Uterus (tissue), 4 donors: ENCODE measurements at places on chromosomes 5 and 9. TPM values are rescaled to one million over a fixed set of nuclear protein-coding genes. Genes with fewer than 3 reads are reported as not detected.

Gene F12
- total RNA-seq = 7.6 TPM

- DNase-seq = no peak
Observed at GRCh38 chr5:178356431-178356872, 123.8 kb upstream of the PHYKPL start.

GRCh38 chr5:39100851-39101396, 26.7 kb upstream of the RICTOR start:
- no peak for DNase-seq

GRCh38 chr5:143126174-143127019, 277.1 kb downstream of the NR3C1 start:
- DNase-seq = no peak

GRCh38 chr5:89967771-89968444, 441.6 kb downstream of the CETN3 start:
- DNase-seq = no peak

GRCh38 chr5:53364061-53364460, 116.4 kb upstream of the FST start:
- DNase-seq = no peak

- no peak for DNase-seq
Observed at GRCh38 chr5:169333518-169333917, 32.6 kb upstream of the SLIT3 start.

GRCh38 chr5:122390154-122390553, 78.1 kb downstream of the SNCAIP start:
- DNase-seq = no peak

GRCh38 chr5:36277521-36278176, 24.1 kb downstream of the RANBP3L start:
- no peak for DNase-seq

Gene TPRN
- 5.5 TPM for total RNA-seq

- no peak for DNase-seq
Observed at GRCh38 chr9:102362470-102363132, 624.2 kb upstream of the GRIN3A start.

DNA sequence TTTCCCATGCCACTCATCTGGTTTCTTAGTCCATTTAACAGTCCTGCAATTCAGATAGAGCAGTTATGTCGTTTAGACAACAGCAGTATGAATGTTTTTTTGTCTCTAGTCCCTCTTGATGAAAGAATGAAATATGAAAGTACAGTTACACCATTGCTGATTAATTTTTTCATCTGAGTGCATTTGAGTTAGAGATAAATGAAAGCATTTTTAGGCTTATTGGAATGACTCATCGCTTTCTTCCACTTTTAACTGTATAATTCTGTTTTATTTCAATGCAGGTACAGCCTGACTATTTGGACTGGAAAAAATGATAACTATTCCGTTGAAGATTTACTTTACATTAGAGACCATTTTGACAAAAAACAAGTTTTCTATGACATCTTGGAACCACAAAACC, 28.7 kb downstream of the ANKRD34B start:
- DNase-seq = no peak

DNA sequence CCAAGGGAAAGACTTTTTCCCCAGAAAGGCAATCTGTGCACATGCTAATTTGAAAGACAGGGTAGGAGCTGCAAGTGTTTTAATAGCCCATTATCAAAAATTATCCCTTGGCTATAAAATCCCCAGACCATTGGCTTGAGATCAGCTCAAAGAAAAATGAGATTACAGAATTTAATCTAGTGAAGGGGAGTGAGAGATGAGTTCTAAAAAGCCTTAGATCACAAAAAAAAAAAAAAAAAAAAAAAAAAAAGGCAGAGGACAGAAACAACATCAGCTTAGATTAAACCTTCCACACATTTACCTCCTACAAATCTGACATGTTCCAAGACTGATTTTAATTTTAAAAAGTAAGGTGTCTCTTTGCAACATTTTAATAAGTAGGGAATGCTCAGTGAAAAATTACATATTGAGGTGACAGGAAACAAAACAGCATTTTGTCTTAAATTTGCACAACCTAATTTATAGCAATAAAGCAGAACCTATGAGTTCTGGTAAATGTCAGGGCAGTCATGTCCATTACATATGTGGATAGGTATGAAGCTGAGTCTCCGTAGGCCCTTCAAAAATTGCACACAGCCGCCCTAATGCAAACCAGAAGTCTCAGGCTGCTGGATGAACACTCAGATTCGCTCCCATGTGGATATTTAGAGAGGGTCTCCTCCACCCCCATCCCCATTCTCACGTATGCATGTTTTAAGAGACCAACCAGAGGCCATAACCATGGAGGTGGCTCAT, 43.4 kb downstream of the NFIB start:
- DNase-seq = peak; percentile 80

- peak; percentile 83 for DNase-seq
Observed at GRCh38 chr9:99819123-99819855, 2.4 kb upstream of the NR4A3 start.

DNA sequence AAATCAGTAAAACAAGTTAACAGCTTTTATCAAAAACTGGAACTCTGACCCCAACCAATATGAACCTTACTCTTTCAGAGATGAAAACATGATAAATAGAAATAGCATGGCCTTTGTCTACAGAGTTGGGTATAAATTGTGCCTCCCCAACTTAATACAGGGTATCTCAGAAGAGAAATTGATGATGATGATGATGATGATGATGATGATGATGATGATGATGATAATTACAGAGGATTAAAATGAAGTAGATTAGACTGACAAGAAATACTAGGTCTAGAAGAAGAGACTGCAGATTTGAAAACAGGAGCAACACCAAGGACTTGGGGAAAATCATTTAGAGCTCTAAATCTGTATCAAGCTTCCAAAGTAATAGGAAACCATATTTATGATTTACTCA, 27.1 kb downstream of the PFDN1 start:
- DNase-seq = no peak

GRCh38 chr9:136485049-136486045, 2.5 kb upstream of the SEC16A start:
- DNase-seq = peak; percentile 83

DNA sequence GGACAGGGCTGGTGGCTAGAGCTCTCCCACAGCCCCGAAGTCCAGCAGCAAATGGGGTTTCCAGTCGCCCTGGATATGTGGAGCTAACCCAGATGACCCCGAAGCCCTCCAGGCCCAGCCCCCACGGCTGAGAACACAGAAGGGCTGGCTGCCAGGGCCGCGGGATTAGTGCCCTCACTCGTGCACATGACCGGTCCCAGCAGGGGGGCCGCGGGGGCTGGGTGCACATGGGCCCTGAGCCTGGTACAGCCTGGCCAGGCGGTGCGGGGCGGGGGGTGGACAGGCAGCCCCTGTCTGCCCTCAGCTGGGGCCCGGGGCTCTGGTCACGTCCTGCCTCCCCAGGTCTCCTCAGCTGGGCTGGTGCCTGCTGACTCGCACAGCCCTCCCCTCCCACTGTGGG, 5.9 kb downstream of the SSNA1 start:
- DNase-seq = no peak

- DNase-seq = no peak
Observed at GRCh38 chr9:134171316-134172197, 7.2 kb upstream of the RNU6ATAC start.

DNA sequence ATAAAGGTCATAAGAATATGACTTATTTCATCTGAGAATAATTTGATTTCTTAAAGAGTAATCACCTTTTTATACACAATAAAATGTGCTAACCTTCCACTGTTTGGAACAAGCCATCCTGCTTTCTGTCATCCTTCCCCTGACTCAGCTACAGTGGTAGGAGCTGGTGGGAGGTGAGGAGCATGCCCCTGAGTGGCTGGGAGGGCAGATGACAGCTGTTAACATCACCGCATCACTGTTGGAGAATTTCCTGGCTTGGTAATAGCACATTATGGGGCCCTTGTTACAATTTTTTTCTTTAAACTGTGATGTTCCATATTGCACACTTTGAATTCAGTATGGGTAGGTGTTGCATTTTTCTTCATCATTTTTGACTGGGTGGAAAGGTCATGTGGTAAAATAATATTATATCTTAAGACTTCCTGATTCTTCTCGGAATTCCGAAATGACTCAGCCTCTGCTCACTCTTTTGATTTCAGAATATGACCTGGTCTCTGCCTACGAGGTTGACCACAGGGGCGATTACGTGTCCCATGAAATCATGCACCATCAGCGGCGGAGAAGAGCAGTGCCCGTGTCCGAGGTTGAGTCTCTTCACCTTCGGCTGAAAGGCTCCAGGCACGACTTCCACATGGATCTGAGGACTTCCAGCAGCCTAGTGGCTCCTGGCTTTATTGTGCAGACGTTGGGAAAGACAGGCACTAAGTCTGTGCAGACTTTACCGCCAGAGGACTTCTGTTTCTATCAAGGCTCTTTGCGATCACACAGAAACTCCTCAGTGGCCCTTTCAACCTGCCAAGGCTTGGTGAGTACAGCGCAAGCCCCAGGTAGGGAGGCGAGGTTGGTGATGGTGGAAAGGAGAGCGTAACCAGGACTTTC, 5.8 kb downstream of the ADAMTS16 start:
- no peak for DNase-seq

Gene LHFPL2
- 127 TPM for total RNA-seq

DNA sequence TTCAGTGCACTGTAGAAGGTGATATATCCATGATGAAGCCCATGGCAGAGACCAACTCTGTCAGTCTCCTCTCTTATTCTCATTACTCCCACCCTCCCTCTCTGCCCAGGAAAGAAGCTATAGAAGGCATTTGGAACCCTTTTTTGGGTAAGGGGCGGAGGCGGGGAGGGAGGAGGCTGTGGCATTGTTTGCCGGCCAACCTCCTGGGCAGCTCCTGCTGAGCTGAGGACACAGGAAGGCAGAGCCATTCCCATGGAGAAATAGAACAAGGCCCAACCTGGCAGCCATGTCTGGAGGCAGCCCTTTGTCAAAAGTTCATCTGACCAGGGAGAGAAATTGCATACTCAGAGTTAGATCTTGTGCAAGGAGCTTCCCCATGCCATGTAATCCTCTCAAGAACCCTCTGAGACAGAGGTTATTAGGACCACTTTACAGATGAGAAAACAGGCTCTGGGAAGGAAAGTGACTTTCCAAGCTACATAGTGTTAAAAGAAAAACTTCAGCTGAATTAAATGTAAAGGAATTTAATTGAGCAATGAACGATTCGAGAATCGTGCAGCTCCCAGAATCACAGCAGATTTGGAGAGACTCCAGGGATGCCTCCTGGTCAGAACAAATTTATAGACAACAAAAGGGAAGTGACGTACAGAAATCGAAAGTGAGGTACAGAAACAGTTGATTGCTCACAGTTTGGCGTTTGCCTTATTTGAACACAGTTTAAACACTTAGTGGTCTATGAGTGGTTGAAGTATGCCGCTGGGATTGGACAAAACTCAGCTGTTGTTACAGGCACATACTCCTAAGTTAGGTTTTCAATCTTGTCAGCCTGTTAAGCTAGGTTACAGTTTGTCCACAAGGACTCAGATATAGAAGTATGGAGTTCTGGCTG, 158.6 kb downstream of the MELK start:
- DNase-seq = no peak

Gene DND1
- total RNA-seq = 0.59 TPM

Gene FOXD4
- total RNA-seq = not detected

Gene CSF2
- total RNA-seq = not detected

DNA sequence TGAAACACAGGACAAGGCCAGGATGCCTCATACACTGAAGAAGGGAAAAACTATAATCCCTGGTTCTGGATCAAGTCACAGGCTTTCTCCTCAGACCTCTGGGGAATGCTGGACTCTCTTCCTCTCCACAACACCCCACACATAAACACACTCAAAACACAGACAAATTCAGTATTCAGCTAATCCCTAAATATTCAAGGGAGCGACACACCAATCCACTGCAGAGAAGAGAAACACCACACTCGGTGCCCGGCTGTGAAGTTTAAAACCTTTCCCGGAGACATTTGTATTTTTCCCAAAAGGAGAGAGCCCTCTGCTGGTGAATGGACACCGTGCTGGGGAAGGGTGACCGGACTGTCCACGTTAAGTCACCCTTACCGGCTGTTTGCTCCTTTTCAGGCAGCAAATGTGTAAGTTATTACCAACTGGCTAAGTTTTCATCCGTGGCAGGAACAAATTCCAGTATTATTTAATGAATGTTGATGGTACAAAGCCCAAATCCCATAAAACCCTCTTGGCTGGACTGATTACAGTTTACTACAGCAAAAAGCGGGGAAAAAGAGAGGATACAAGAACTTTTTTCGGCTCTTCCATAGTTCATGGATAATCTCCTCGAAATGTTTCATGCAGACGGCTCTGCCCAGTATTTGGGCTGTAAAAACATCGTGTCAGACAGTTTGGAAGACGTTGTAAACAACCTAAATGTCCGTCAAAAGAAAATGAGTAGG, 130.9 kb upstream of the SLC30A5 start:
- peak; percentile 86 for DNase-seq

Gene TRIM36
- total RNA-seq = 2.4 TPM

DNA sequence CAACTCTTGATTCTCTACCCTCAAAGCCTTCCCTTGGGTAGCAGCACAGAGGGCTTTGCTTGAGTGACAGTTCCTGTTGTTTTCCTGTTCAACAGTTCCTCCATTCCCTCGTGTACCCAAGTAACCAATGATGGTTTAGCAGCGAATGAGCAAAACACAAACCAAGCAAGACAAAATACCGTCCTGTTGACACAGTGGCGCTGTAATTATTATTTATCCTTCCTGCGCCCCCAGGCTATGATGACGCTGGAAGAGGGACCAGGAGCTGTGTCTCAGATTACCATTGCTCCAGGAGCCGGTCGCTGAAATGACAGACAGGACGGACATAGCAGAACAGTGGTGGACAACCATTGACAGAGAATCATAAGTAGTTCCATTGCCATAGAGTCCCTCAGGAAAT, 154.8 kb downstream of the GADD45G start:
- no peak for DNase-seq

Gene PDGFRB
- 60.2 TPM for total RNA-seq

Gene KIF4B
- total RNA-seq = not detected

DNA sequence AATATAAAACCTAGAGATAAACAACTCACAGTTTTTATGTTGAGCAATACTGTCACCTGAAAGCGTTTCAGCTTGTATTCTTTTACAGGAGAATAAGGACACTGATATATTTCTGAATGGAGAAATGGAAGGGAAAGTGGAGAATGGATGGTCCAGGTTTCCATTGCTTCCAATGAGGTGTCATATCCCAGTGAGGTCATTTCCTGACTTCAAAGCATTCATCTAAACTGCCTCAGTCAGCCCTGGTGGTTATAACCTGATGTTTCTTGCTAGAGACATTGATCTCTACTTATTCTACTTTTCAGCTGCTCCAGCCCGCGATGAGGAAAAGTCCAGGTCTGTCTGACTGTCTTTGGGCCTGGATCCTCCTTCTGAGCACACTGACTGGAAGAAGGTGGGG, 2.6 kb downstream of the GABRA1 start:
- no peak for DNase-seq

GRCh38 chr9:118455259-118455658, 751.1 kb downstream of the TLR4 start:
- DNase-seq = no peak

Gene EQTN
- not detected for total RNA-seq

Gene OBP2B
- total RNA-seq = not detected

Gene ARHGEF37
- total RNA-seq = 7.6 TPM

- DNase-seq = no peak
Observed at GRCh38 chr9:133166392-133166791, 2.7 kb upstream of the GBGT1 start.
